ENCODE measurements at places on chromosomes 12 and 14.

DNA sequence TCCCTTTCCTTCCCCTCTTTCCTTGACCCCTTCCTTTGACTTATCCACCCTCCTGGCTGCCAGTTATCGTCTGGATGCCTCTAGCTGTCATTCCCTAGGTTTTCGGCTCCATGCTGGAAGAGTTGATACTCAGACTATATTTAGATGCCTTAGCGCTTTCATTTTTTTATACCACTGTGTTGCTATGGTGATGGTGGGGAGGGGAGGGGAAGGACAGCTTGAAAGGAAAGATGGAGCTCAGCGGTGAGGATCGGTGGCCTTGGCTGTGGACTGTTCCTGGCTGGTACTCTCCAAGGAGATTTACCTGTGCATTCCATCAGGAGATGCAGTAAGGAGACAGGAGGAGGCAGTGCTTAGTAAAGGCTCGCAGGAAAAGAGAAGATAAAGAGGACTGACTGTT, 108.7 kb downstream of the SLC8A3 start:
- DNase-seq: no peak

- DNase-seq: no peak
These were observed 17.3 kb downstream of the TTC8 start for GRCh38 chr14:88841741-88842140.

GRCh38 chr14:55780156-55780946, 200.3 kb downstream of the KTN1 start:
- DNase-seq: no peak

GRCh38 chr14:77390188-77390587, 13.0 kb downstream of the SAMD15 start:
- no peak for DNase-seq
